CD4-positive, alpha-beta memory T cell (primary cell): ENCODE measurements at places on chromosomes 2 and 18.
A peak's percentile ranks its signal among the peaks of the same experiment; 100 is the strongest.

DNA sequence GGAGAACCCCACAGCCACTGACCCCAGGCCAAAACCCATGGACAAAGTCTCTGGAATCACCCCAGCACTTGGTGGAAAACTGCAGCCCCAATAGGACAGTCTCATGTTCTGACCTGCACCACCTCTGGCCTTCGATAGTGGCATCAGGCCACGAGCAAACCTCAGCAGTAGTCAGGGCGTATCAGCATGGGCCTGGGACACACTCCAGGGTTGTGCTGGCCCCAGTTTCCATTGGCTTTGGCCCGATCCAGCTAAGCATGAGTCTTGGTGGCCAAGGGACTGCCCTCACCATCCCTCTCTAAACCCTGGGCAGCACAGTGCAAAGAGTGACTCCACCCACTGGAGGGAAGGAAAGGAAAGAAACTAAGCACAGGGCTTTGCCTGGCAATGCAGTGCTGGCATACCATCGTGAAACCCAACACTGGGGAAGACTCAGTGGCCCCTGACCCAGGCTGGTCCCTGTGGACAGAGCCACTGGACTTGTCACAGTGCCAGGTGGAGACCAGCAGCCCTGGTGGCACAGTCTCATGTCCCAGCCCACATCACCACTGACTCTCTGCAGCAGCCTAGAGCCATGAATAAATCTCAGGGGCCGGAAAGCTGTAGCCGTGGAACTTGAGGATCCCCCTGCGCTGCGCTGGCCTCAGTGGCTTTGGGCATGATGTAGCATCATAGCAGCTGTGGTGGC lies 46.3 kb downstream of the ZNF519 start:
- no peak for DNase-seq

GRCh38 chr18:33641141-33641540 lies 63.1 kb downstream of the ASXL3 start:
- DNase-seq: no peak

GRCh38 chr2:101679801-101680487 lies 17.6 kb upstream of the MAP4K4 start:
- DNase-seq: no peak

DNA sequence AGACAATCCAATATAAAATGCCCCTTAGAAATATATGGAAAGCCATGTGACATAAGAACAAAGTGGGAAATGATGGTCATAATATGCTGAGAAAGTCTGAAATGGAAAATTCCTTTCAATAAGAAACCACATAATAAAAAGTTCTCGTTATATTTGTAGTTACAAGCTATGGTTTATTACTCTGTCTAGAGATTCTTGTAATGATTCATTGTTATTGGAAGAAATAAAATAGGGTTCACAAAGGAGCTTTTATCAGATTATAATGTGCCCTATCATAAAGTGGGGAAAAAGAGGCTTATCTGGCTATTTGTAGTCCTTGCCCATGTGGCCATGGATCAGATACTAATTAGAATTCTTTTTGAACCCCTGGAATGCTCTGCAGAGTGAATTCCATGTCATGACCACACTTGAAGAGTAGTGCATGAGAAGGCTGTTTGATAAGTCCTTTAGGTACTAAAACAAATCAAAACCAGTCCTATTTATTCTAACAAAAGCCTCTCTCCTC lies 420.7 kb upstream of the NRP2 start:
- no peak for DNase-seq

DNA sequence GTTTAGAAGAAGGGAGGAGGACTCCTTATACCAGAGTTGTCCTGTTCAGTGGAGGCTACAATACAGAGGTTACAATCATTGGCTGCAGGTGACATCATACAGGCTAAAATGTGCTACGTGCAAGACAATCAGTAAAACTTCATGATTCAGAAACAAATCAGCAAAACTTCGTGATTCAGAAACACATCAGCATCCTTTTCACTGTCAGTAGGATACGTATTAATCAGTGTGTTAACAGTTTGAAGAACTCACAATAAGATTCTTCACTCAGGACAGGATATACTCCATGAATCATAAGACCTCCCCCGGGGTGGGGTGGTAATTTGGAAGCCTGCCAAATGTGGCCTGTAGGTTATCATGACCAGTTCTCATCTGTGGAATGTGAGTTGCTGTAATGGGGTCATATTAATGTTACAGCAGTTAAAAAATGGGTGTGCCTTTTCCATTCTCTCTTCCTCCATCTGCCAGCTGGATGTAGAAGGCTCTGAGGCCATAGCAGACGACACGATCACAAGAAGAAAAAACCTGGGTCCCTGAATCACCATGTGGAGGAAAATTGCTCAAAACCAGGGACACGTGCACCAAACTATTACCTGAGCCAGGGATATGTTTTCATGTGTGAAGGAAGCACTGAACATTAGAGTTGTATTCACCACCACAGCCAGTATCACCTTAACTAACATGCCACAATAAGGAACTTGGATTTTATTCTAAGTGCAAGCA lies 134.8 kb upstream of the CREB1 start:
- DNase-seq: no peak

DNA sequence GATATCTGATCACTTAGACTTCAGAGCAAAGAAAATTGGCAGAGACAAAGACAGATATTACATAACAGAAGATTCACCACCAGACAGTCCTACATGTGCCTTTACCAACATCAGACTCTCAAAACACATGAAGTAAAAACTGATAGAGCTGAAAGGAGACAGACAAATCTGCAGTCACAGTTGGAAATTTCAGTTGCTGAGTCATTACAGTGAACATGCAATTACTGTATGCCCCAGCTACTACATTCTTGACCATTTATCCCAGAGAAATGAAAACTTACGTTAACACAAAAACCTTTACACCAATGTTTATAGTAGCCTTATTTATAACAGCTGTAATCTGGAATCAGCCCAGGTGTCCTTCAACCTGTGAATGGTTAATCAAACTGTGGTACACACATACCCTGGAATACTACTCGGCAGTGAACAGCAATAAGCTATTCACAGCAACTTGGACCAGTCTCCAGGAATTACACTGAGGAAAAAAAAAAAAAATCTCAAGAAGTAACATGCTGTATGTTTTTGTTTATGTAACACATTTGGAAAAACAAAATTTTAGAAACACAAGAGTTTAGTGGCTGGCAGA lies 7.5 kb upstream of the SCLY start:
- DNase-seq: no peak

GRCh38 chr2:102141970-102142828 lies at the start of gene IL1R1:
IL1R1 (plus strand) TSS chr2:102142746; CDS start chr2:102157725, 14,979 bp downstream.
- DNase-seq: no peak

DNA sequence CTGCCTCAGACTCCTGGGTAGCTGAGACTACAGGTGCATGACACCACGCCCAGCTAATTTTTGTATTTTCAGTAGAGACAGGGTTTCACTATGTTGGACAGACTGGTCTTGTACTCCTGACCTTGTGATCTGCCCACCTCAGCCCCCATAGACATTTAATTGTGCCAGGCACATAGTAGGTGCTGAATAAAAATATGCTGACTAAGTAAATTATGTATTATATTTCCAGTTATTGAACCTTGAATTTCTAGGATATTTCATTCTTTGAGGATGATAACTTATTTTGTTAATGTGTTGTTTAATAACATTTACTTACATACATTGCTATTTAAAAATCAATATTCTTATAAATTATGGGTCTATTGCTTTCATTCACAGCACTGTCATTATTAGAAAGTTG lies 190.4 kb upstream of the LRRTM4 start:
- DNase-seq: no peak

GRCh38 chr2:221554769-221555493 lies 17.2 kb downstream of the EPHA4 start:
- DNase-seq: no peak

- DNase-seq: no peak
These were observed 377.3 kb upstream of the POU3F3 start for GRCh38 chr2:104476563-104476988.

DNA sequence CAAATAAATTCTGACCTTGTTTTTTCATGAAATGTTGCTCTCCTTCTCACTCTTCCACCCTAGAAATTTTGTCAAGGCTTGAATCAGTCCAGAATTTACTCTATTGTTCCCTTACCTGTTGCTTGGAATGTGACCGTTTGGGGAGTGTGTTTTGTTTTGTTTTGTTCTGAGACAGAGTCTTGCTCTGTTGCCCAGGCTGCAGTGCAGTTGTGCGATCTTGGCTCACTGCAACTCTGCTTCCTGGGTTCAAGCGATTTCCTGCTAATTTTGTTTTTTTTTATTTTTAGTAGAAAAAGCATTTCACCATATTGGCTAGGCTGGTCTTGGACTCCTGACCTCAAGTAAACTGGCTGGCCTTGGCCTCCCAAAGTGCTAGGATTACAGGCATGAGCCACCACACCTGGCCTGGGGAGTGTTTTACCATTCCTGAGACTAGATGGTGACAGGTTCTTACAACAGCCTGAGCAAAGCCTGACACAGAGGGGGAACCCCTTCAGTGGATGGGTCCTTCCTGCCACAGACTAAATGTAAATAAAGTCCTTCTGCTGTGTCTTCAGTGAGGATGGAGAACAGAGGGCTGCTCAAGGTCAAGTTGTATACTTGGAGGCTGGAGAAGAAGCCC lies 52.0 kb downstream of the HAUS1 start:
- DNase-seq: peak; percentile 25

- DNase-seq: no peak
These were observed 6.9 kb downstream of the DCTN1 start for GRCh38 chr2:74373221-74373676.

DNA sequence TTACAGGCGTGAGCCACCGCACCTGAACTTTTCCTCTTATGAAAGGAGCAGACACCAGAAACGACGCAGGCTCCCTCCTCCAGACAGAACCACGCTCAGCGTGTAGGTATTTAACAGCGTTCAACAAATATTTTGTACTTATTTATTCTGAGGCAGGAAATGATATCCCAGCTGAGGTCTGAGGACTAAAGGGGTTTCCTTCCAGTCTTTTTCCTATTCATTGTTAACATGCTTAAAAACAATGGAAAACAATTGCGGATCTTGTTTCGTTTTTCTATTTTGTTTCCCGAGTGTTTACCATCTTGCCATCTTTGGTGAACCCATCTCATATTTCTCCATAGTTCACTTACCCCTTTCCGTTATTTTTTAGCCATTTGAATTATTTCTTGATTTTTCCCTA lies 43.7 kb upstream of the FOSL2 start:
- no peak for DNase-seq

- no peak for DNase-seq
These were observed 31.2 kb downstream of the EIF4E2 start for GRCh38 chr2:232581725-232582124.

DNA sequence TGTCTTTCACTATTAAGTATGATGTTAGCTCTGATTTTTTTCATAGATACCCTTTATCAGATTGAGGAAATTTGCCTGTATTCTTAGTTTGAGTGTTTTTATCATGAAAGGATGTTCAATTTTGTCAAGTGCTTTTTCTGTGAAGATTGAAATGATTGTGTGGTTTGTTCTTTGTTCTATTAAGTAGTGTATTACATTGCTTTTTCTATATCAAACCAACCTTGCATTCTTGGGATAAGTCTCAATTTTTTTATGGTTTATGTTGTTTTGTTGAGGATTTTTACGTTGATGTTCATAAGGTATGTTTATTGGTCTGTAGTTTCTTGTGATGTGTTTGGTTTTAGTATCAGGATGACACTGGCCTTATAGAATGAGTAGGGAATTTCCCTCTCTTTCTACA lies 19.1 kb downstream of the PDK1 start:
- DNase-seq: no peak

GRCh38 chr18:63155169-63155852 lies 164.3 kb downstream of the BCL2 start:
- DNase-seq: peak; percentile 83
